Stimulated activated CD8-positive, alpha-beta memory T cell treated with anti-CD3 and anti-CD28 coated beads, Interleukin-4, amount 100 ng/mL, for 1 hour (primary cell): ENCODE measurements at places on chromosomes 11 and 22.

DNA sequence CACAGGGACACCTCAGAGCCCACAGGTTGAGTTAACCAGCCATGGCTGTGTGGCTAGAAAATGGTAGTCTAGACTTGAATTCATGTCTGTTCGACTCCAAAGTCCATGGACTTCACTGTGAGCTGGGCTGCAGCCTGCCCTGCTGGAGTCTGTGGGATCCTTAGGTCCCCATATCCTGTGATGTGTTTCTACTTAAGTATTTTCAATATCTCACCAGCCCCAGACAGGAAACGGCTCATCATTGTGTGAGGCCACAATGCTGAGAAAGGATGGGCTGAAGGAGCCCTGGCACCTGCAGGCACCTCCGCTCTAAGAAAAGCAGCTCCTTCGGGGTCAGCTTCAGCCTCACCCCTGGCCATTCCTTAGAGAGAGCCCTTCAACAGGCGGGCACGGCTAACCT, 93.1 kb downstream of the NAT10 start:
- DNase-seq: no peak

- no peak for DNase-seq
Measured at GRCh38 chr11:99773646-99774045, 752.9 kb downstream of the CNTN5 start.

- DNase-seq: no peak
Measured at GRCh38 chr22:27625769-27626674, 175.5 kb downstream of the MN1 start.

- DNase-seq: no peak
Measured at GRCh38 chr11:126104420-126104819, 41.8 kb upstream of the CDON start.

DNA sequence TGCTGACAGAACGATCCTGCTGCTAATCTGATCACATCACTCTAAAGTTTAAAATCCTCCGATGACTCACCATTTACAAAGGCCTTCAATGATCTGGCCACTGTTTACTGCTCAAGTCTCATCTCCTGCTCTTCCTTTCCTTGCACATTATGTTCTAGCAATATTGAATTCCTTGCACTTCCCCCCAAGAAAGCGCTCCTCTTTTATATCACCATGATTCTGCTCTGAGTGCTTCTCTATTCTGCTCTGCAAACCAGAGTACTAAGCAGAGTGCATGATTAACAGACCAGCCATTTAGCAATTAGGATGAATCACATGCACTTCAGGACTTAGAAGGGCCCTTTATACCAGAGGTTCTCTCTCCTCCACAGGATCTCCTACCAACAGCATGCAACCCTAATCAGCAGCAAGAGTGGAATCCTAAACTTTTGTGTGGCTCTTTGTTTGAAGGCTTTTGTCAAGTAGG, 1122.8 kb upstream of the CCDC90B start:
- no peak for DNase-seq

DNA sequence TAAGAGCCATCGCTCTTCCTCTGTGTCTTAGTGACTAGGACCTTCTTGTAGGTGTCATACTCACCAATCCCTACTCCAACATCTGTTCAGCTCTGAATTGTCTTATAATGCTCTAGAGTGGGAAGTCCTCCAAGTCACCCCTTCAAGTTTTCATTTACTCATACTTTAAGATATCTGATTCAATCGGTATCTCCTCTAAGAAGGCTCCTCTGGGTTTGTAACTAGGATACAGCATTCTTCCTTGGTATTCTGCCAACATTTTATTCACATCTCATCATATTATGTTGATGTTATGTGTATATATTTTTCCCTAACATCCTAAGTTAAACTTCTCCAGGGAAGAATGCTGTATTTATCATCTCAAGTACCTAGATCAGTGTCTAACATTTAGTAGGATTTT, 662.1 kb downstream of the NTM start:
- no peak for DNase-seq

GRCh38 chr22:39300186-39300830, 19.1 kb downstream of the RPL3 start:
- no peak for DNase-seq

- no peak for DNase-seq
Measured at GRCh38 chr22:44450503-44450902, 47.5 kb downstream of the RTL6 start.

DNA sequence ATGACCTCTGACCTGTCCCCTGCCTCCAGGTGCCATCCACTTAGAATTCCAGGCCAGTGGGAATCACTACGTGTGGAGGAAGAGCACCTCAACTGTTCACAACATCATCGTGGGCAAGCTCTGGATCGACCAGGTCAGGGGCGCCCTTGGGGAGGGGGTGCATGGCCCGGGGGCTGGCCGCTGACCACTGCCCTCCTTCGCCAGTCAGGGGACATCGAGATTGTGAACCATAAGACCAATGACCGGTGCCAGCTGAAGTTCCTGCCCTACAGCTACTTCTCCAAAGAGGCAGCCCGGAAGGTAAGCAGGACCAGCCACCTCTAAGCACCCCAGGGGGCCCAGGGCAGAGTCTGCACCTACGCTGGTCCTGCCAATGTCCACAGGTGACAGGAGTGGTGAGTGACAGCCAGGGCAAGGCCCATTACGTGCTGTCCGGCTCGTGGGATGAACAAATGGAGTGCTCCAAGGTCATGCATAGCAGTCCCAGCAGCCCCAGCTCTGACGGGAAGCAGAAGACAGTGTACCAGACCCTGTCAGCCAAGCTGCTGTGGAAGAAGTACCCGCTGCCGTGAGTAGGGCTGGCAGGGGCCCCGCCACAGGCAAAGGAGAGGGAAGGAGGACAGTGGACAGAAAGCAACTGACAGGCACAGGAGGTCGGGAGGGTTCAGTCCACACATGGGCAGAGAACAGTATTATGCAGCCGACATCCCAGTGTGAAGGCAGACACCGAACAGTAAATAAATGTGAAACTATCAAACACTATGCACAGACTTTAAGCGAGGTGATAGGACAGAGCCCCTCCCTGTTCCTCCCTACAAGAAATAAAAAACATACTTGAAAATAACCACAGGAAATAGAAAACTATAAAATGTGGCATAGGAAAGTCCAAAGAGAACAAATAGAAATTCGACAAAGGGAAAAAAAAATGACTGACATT, 74.9 kb downstream of the MORC2 start:
- no peak for DNase-seq

DNA sequence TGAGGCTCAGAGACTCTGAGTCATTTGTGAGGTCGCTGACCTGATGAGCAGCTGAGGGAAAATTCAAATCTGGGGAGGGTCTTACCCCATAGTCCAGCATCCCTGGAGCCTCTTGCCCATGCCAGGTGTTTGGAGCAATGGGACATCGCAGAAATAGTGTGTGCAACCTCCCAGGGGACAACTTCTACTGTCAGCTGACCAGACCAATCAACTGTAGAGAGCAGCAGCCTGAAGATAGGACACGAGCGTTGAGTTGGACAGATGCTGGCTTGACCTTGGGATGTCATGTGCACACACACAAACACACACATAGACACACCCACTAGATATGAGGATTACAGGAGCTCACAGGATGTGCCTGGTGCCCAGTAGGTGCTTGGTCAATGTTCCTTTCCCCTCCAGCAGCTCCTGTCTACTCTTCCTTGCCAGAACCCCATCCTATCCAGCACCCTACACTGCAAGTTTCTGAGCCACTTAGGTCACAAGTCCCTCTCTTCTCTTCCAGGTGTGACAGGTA, 59.1 kb upstream of the MPEG1 start:
- no peak for DNase-seq

- DNase-seq: no peak
Measured at GRCh38 chr11:35116245-35116644, 22.7 kb upstream of the CD44 start.

- DNase-seq: no peak
Measured at GRCh38 chr22:23179381-23180299, 669 bp upstream of the BCR start.

GRCh38 chr11:69307871-69308431, 14.0 kb downstream of the MYEOV start:
- DNase-seq: no peak

- DNase-seq: no peak
Measured at GRCh38 chr22:47918276-47918921, 1155.9 kb downstream of the TBC1D22A start.

DNA sequence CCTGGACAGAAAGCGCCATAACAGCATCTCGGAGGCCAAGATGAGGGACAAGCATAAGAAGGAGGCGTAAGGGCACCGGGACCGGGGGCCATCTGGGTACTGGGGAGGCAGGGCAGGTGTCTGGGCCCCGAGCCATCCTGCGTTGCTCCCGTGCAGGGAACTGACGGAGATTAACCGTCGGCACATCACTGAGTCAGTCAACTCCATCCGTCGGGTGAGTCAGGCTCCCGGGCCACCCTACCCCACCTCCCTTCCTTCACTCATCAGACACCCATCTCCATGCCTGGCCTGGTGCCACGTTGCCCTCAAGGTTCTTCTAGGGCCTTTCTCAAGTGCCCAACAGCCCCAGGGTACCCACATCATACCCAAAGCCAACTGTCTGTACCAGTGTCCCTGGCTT, 15.0 kb downstream of the PLCB3 start:
- no peak for DNase-seq

DNA sequence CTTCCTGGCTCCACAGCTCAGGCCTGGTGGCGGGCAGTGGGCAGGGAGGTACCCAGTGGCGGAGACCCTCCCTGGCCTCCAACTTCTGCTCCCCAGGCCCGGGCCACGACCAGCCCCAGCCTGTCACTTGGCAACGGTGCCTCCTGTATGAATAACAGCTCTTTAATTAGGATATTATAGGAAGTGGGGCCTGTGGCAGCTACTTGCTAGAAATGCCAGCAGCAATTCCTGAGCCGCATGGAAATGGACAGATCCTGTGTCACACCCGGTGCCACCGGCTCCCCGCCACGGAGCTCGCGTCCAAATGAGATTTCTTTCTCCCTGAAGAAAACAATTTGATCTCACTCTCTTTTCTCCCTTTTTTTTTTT, 104.5 kb downstream of the CHST1 start:
- DNase-seq: no peak

- DNase-seq: no peak
Measured at GRCh38 chr22:46068593-46069491, 81.5 kb upstream of the PPARA start.

GRCh38 chr22:36395915-36396314, 8.1 kb upstream of the MYH9 start:
- DNase-seq: no peak

DNA sequence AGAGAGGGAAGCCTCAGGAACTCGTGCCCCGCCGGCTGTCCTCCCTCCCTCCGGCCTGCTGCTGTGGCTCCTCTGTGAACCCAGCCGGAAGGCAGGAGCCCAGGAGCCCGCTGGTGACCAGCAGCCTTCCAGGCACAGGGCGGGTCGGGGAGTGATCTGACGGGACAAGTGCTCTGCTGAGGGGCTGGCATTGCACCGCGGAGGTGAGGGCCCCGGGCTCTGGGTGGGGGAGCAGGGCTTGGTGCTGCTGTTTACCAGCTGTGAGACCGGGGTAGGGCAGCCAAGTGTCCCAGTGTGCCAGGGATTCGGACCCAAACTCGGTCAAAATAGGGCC, 53.3 kb downstream of the FLRT1 start:
- DNase-seq: no peak

- DNase-seq: no peak
Measured at GRCh38 chr11:15095736-15096228, 18.9 kb upstream of the INSC start.

- DNase-seq: no peak
Measured at GRCh38 chr11:114713756-114714155, 35.4 kb downstream of the NXPE2 start.

DNA sequence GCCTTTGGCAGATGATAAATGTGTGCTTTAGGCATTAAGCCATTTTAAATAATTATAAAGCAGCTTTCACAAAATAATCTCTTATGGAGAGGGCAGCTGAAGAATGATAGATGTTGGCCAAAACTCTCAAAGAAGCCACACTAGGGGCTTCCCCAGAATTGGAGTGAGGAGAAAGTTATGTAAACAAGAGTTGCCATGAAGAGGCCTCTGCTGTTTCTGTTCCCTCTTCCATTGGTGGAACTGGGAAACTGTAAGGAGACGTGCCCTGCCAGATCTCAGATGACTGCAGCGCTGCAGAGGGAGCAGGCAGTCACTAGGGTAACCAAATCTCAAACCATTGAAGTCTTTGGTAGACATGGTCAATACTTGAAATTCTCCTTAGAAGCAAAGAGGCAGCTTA, 19.4 kb upstream of the APLP2 start:
- DNase-seq: no peak

DNA sequence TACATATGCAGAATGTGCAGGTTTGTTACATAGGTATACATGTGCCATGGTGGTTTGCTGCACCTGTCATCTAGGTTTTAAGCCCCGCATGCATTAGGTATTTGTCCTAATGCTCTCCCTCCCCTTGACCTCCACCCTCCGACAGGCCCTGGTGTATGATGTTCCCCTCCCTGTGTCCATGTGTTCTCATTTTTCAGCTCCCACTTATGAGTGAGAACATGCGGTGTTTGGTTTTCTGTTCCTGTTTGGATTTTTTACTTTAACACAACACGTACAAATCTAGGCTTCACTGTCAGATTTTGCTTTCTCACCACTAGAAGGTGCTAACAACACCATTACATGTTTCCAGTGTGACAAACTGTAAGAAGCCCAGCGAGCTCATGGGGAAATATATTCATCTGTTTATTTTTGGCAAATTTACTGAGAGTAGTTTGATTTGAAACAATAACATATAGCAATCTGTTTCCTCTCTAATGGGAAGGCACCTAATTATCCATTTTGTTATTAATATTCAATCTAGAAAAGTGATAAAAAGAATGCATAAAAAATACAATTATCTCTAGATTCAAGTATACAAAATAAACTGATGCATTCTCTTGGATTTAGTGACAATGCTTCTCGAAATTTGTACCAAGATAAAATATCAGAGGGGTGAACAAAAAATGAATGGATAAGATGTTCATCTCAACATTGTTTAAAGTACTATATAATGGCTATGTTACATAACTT, 23.2 kb upstream of the BIRC3 start:
- no peak for DNase-seq

DNA sequence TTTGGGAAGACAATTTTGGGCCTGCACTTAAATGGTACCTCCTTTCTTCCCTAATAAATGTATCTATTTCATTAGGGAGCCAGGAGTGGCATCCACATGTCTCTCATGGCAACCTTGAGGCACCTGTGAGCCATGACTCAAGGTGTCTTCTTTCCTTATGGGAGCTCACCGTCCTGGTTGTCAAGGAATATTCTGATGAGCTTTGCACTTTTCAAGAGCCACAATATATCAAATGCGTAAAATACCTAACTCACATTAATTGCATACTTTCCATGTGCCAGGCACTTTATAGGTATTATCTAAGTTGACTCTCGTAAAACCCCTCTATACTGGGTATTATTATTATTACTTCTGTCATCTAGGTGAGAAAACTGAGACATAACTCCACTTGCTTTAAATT, 32.5 kb downstream of the MUC15 start:
- no peak for DNase-seq
